OCI-LY7 (cell line): ENCODE measurements at places on chromosomes 16 and 17.

DNA sequence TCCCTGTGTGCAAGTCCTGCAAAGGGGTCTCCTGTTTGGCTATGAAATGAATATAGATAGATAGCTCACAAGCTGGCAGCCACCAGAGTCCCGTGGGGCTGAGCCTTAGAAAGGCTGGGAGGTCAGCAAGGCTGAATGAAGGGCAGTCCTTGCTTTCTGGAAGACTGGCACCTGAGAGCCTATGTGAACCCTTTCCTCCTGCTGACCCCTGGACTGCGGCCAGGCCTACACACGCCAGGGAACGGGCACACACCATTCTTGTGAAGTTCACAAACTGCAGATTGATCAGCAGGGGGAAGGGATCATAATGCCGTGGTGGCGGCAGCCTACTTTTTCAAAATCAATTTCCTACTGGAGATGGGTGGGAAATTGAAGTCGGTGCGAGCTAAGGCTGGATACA is 985 bp upstream of the C17orf107 start:
- DNase-seq: no peak

DNA sequence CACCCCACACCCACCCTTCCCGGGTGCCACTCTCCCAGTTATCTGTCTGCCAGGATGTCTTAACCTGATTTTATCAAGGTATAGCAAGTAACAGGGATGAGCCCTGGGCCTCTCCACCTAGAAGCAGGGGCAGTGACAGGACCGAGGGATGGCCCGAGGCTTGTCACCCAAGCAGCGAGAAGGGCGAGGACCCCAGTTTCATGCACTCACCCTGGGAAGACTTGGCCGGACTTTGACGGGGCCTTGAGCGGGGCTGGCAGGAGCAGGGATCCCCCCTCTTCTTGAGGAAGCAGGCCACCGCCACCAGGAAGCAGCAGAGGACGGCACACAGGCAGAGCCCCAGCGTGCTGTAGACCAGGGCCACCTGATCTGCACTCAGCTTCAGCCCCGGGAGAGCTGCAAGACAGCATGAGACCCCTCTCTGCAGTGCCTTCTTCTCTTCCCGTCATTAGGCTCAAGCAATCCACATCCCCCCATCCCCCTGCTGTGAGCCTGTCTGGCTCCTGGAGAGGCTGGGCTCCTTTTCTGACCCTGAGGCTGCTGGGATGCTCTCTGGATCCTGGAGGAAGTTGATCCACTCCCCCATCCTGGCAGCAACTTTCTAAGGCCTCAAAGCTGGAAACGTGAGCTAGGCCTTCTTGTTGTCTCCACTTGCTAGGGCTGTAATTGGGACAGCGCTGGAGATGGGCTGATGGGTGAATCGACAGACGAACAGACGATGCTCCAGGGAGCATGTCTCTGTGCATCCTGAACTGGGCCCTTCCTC is 31.6 kb downstream of the TNFRSF13B start:
- no peak for DNase-seq

DNA sequence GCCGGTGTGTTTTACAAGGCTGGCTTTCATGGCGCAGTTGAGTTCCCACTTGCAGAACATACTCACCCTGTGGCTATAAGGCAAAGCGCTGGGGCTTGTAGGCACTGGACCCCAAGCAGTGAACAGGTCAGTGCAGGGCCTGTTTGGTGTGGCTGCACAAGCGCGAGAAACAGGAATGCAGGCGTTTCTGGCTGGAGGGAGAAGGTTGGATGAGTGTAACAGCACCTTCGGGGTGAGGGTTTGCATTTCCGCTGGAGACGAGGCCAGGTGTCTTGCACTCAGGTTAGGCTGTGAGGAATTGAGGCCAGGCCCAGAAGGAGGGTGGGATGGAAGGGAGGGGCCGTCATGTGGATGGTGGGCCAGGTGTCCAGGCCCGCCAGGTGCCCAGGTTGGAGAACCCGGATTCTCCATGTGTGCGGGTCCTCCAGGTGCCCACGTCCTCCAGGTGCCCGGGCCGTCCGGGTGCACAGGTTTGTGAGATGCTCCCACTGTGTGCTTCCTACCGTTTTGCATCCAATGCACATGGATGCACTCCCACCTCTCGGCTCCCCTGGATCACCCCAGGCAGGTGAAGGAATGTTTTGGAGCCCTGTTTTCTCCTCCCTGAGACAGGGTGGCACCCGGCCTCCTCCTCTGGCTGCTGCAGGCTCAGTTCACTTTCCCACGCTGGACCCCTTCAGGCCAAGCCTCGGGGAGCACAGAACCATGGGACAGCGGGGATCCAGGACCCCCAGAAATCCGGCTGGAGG is 46.0 kb downstream of the SLC7A5 start:
- DNase-seq: no peak

- no peak for DNase-seq
These were observed 10.2 kb upstream of the WSB1 start for GRCh38 chr17:27283751-27284150.

DNA sequence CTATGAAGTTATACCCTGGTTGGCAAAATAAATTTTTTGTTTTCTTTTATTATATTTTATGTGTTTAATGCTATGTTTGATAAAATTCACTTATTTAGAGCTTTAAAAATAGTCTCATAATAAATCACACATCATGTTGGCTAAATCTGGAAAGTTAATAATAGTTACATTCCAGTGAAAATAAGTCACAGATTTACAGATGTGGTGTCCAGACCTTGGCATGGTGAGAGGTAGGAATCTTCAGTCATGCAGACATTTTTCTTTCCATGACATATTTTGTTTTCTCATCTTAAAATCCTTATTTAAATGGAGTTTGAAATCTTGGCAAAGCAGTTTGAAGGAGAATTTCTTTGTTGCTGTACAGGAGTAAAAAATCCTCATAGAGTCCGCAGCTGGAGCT is 48.1 kb upstream of the GOSR1 start:
- no peak for DNase-seq

DNA sequence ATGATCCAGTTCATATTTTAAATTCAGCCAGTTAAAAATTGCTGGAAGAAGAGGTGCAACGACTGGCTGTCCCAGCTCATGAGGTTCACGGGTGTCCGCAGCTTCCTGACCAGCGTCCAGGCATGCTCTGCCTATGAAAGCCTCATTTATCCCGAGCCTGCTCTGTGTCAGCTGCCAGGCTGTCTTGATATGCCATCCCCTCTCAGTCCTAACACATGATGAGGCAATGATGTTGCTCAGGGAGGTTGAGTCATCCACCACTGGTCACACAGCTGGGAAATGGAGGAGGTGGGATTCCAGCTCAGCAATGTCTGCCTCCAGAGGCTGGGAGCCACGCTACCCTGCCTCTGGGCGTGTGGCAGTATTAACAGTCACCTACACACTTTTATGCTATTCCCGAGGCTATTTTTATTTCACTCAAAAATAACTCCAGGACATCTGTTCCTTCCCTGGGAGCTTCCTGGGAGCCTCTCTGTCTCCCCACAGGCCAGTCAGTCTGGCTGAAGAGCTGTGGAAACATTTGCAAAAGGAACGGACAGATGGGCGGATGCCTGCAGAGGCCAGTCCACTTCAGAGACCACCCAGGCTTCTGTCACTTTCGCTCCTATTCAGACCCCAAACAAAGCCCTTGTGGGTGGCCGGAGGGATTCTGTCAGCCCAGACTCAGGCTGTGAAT is 22.5 kb downstream of the RAB11FIP4 start:
- DNase-seq: no peak

GRCh38 chr16:1102921-1103635 is 7.0 kb upstream of the C1QTNF8 start:
- peak; percentile 59 for DNase-seq

GRCh38 chr16:88669980-88670379 is 7.1 kb upstream of the MVD start:
- no peak for DNase-seq

- DNase-seq: no peak
These were observed 18.0 kb downstream of the HS3ST3B1 start for GRCh38 chr17:14318918-14319205.

DNA sequence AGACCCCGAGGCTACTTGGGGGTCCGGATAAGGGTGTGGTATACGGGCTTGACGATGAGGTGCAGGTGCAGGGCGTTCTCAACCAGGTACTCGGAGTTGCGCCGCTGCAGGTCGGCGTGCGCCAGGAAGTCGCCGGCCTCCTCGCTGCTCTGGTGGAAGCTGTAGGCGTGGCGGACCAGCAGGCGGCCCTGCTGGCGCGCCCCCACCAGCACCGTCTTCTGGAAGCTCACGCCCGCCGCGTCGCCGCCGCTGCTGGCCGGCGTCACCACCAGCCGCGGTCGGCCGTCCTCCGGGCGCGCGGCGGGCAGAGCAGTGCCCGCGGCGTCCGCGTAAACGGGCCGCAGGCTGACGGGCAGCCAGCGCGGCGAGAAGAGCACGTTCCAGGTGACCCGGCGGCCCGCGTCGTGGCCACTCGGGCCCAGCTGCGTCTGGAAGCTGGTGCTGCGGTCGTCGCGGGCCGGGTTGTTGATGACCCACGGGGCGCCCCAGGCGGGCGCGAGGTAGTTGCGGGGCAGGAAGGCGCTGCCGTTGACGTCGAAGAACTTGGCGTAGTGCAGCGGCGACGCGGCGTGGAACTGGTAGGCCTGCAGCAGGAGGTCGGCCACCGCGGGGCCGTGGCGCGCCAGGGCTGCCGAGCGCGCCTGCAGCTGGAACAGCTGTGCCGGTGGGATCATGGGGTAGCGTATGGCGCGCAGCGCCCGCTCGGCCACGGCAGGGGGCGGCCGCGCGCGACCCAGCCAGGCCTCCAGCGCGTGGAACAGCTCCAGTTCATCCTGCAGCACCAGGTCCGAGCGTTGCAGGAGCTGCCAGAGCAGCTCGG is 4.8 kb downstream of the BTBD17 start:
- no peak for DNase-seq

DNA sequence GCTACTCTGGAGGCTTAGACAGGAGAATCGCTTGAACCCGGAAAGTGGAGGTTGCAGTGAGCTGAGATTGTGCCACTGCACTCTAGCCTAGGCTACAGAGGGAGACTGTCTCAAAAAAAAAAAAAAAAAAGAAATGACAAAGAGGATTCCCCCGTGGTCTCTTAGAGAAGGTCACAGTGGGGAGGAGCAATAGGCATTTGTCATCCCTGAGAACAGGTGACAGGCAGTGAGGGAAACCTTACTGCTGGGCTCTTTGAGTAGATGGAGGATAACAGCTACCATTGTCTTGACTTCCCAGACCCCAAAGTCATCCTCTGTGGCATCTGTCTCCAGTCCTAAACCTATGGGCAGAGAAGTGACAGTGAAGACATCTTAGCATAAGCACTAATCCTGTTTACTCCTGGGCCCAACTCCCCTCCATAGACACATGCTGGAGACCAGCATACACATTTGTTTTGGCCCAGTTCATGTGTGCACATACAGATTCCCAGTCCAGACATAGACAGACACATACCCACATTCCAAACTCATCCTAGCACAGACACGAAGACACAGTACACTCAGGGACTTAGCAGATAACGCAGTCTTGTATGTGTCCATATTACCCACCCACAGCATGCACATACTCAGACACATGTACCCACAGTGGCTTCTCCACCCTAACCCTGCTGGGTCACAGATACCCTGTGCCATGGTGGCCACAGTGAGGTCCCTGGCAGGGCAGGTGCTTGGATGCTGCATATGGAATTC is 2.7 kb downstream of the ESRP2 start:
- no peak for DNase-seq

DNA sequence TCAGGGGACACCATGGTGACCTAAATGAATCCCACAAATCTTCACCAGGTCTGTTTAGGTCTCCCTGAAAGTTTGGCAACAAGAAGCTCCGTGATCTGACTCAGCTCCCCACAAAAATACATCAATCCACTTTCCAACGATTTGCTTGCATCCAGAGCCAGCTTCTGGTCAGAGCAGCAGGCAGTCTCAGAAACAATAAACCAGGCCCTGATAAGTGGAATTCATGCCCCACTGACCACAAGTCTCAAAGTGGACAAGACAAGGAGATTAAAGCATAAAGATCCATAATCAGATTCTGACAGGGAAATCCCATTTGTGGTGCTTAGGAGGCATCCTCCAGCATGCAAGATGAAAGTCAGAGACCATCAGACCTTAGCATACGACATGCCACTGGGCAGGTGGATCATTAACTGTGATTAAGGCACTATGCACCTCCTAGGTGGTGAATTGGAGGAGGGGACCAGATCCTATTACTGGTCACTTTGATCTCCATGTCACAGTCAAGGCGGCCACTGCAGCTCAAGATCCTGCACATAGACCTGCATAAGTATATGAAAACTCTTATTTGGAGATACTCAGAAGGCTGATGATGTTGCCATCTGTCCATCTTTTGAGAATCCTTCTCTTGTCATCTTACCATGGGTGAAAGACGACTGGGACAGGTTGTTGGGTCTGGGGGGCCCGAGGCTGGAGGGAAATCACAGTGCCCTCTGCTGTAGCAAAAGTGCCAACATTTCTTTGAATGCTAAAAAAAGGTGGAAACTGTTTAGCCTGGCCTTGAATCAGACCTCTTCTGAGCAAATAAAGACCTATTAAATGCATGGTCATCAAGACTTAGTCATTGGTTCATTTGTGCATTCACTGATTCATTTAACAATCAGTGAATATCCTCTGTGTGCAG is 309.2 kb upstream of the CCL2 start:
- no peak for DNase-seq

DNA sequence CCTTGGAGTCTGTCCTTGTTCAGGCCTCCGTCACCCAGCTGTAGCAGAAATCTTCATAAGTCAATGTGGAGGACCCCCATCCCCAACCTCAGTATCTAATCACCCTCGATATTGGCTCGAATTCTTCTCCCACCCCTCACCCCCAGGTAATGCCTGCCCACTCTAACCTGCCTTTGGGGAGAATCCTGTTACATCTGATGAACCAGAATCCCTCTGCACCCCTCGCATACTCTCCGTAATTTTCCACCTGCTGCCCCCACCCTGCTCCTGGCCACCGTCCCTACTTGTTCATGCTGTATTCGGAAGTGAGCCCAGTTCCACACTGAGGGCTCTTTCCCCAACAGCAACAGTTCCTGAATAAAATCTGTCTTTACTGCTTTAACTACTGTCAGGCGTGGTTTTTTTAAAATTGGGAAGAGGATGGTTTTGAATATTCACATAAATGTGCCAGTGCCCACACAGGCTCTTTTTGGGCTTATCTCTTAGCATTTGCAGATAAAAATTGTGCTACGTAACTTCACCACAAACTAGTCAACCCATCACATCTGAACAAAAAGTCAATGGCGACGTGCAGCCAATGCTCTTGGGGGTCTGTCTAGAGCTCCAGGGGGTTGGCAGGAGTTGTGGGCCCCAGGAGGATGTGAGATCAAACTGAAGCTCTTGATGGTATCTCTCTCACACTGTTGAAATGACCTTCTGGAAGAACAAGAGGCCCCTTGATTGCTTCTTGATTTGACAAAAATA is 73.7 kb downstream of the NETO2 start:
- DNase-seq: no peak

GRCh38 chr16:85302018-85302847 is 190.0 kb upstream of the CIBAR2 start:
- no peak for DNase-seq

- DNase-seq: no peak
These were observed 2.0 kb downstream of the CACNA1G start for GRCh38 chr17:50562242-50563091.

- no peak for DNase-seq
These were observed 10.8 kb upstream of the P2RX1 start for GRCh38 chr17:3926860-3927627.

- DNase-seq: peak; percentile 36
These were observed 26.9 kb downstream of the HSD17B2 start for GRCh38 chr16:82061861-82062525.
